ENCODE measurements at places on chromosomes 2 and 18. TPM values are rescaled to one million over a fixed set of nuclear protein-coding genes. Genes with fewer than 3 reads are reported as not detected.

Gene LOXHD1
- total RNA-seq = not detected

Gene CYP27A1
- total RNA-seq = 18.1 TPM

Gene HMSD
- not detected for total RNA-seq

Gene NCKAP5
- total RNA-seq = 1.2 TPM

Gene MORN2
- 22.5 TPM for total RNA-seq
